Osteoblast (primary cell): ENCODE measurements at places on chromosomes 12 and 14. TPM values are rescaled to one million over a fixed set of nuclear protein-coding genes. Genes with fewer than 3 reads are reported as not detected.

- no peaks in the 10 kb centered on the region for H3K27me3 ChIP-seq
- no peak for DNase-seq
- no peaks in the 10 kb centered on the region for H3K36me3 ChIP-seq
- H3K27ac ChIP-seq = no peak overlapping the region
These were observed 229.1 kb downstream of the PPM1H start for GRCh38 chr12:62705846-62706245.

Gene KCNH5
- not detected in 2 replicates for total RNA-seq

- H3K4me1 ChIP-seq = peaks cover 16% of the 10 kb centered on the region
- H3K27ac ChIP-seq = no peak overlapping the region
- no peak for DNase-seq
- peaks cover 68% of the 10 kb centered on the region for H3K36me3 ChIP-seq
These were observed 4.8 kb upstream of the RBM23 start for GRCh38 chr14:22923746-22924145.

Gene PARP2
- 5.8 and 8.0 TPM in 2 replicates for total RNA-seq

DNA sequence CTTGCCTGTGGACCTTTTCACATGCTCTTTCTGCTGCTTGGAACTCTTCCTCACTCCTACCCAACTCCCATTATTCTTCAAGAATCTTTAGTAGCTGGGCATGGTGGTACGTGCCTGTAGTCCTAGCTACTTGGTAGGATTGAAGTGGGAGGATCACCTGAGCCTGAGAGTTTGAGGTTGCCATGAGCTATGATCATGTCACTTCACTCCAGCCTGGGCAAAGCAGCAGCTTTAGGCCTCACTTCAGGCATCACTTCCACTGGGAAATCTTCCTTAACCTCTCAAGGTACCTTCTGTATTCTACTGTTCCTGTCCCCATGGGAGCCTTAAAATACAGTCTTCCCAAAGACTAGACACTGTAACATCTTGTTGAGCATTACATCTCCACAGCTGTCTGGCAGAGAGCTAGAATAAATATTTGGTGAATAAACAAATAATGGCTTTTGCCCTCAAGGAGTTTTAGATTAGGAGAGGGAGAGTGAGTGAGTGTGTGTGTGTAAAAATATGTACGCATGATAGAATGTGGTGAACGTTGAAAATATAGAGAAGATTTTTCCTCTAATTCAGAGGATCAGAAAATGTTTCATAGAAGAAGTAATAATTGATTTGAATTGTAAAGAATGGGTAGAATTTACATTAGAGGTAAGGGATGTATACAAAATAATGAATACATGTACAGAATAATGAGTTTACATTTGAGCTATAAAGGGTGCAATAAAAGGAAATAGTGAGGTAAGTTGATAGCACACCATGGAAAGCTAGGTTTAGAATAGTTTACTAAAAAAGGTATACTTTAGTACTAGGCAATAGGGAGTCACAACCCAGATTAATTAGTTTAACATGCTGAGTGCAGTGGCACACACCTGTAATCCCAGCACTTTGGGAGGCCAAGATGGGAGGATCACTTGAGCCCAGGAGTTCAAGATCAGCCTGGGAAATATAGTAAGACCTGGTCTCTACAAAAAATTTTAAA is 29.2 kb upstream of the BMAL2 start:
- H3K4me1 ChIP-seq = peaks cover 6% of the 10 kb centered on the region
- no peaks in the 10 kb centered on the region for H3K27me3 ChIP-seq
- no peak for DNase-seq
- H3K27ac ChIP-seq = peak overlapping the region; percentile 29
- H3K4me3 ChIP-seq = no peak overlapping the region
